ENCODE measurements at places on chromosomes 11 and 22.

- no peak for DNase-seq
Measured at GRCh38 chr22:37631448-37632173, 7.9 kb upstream of the SH3BP1 start.

DNA sequence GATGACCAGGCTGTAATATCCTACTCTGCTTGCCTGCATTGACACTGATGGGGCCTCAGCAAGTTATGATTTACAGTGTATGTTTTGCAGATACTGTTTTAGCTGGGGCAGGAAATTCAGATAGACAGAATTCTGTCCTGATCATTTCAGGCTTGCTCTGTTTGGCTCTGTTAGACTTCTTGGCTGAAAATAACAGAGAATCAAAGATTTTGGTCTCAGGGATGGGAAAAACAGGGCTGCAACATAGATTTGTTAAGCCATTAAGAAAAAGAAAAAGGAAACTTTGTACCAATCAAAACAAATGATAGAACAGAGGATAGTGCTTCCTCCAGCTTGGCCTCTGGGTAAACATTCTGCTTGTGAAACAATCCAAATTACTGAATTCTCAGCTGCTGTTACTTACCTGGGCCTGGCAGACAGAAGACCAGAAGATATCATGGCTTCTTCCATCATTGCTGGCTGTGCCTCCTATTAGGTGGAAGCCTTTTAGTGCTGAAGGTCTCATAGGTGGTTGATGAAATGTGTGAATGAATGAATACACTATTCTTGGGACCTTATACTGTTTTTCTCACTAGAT, 22.0 kb downstream of the ZNRF3 start:
- DNase-seq, result no peak

GRCh38 chr11:120532832-120533196, 21.3 kb downstream of the GRIK4 start:
- no peak for DNase-seq

DNA sequence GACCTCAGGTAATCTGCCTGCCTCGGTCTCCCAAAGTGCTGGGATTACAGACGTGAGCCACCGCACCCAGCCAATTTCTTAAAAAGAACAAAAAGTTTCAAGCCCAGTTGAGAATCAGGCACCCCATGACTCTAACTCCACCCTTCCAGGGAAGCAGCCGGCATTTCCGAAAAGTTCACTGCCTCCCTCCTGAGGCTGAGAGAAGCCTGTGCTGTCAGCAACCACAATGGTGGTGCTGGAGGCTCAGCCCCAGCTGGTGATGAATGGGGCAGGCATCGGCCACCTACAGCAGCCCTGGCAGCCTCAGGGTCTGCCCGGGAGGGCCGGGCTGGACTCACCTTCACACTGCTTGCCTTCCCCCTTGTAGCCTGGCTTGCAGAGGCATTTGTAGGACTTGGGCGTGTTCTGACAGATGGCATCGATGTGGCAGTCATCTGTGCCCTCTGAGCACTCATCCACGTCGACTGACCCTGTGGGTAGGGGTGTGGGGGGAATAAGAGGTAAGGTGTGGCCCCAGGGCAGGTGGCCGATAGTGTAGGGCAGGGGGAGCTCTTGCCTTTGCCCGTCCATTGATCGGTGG, 4.3 kb downstream of the SCUBE1 start:
- no peak for DNase-seq

- DNase-seq, result peak; percentile 48
Measured at GRCh38 chr11:104124979-104125378, 39.0 kb downstream of the PDGFD start.

DNA sequence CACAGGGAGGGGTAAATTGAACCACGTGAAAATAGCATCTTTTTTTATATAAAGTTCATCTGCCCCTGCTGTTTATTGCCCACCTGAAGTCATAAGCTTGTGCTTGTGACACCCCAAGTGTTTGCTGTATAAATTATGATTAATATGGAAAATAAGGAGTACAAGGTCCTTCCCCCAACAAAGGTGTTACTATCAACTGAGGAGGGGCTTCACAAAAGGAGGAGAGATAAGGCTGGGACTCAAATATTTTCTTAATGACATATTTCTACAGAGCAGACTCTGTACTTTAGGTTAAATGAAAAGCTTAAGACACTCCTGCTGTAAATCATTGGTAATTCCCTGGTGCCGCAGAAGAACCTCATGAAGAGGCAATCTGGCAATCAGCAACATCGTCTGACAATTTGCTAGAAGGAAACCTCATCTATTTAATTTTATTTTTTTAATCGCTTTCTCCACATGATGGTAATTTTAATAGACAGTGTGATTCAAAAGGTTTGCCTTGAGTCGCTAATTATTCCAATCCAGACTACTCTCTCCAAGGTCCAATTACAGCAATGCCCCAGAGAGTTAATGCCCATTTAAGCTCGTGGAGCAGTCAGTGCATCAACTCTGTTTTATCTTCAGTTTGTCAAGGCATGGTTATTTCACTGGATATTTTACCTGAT, 1432.4 kb downstream of the FAM181B start:
- DNase-seq, result peak; percentile 82

- DNase-seq, result no peak
Measured at GRCh38 chr11:68287419-68287818, 15.6 kb upstream of the C11orf24 start.

DNA sequence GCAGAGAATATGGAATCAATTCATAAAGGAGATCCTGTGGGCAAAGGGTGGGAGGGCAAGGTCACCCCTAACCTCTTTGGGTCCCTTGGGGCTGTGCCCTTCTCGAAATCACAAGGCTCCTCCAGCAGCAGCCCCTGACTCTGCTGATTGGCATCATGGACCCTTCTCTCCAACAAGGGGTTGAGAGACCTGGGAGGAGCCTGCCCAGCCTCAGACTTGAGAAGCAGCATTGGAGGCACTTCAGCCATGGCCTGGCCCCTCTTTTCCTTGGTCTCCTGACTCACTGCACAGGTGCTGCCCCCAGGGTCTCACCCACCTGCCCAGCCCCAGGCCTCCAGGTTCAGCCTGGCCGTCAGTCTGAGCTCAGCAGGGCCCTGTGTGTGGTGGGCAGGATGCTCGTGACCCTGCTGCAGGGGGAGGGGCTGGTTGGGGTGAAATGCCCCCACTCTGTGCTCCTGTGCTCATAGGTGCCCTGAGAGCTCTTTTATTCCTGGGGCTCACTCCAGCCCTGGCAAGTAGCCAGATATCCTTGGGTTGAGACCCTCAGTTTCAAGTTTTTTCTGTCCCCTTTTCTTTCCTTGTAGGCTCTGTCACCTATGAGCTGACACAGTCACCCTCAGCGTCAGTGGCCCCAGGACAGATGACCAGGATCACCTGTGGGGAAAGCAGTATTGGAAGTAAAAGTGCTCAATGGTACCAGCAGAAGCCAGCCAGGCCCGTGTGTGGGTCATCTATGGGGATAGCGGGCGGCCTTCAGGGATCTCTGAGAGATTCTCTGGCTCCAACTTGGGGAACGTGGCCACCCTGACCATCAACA, 110.8 kb downstream of the GGTLC2 start:
- no peak for DNase-seq

GRCh38 chr11:111577821-111578220, 24.4 kb upstream of the SIK2 start:
- DNase-seq, result no peak

DNA sequence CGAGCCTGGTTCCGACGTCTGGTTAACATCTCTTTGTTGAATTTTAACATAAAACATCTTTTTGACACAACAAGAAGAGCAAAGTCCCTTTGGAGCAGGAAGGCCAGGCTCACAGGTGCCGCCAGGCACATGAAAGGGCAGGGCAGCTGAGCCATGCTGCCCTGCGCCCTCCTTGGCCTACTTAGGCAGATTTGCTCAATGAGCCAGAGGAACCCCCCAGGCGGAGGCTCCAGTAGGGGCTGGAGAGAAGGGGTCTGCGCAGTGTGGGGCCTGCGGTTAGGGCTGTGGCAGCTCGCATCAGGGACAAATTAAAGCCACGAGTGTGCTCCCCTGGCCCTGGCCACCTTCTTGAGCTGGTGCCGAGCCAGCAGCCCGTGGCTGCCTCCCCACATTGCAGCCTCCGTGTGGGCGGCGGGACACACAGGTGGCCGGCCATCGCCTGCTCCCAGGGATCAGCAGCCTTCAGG, 9.9 kb upstream of the SLC22A12 start:
- no peak for DNase-seq

DNA sequence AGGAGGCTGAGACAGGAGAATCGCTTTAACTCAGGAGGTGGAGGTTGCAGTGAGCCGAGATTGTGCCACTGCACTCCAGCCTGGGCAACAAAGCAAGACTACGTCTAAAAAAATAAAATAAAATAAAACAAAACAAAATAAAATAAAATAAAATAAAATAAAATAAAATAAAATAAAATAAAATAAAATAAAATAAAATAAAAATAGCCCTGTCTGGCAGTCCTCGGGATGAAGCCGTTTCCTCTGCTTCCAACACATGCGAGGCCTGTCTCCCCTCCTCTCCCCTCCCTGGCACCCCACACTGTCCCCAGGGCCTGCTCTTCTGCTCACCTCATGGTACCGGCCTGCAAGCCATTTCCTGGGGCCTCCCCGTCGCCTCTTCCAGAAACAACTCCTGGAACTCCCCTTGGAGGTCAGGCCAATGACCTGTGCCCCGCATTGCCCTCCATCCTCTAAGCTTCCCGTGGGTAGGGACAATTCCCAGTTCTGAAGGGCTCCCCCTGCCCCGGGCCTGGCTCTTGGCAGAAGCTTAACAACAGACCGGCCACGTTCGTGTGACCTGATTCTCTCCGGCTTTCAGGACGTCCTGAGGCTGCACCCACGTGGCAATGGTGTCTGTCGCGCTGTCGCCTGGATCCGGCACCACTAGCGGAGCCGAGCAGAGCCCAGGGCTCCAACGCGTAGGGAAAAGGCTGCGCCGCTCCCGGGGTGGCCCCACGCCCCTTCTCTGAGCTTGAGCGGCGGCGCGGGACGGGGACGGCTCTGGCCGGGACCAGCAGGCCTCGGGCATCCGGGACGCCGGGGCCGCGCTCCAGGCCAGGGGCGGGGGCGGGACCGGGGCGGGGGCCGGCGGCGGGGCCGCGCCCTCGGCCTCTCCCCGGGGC, 456 bp upstream of the PARVB start:
- peak; percentile 61 for DNase-seq

GRCh38 chr11:65435981-65436411, 13.4 kb downstream of the NEAT1 start:
- peak; percentile 76 for DNase-seq

- no peak for DNase-seq
Measured at GRCh38 chr11:76226626-76227025, 20.3 kb upstream of the WNT11 start.

DNA sequence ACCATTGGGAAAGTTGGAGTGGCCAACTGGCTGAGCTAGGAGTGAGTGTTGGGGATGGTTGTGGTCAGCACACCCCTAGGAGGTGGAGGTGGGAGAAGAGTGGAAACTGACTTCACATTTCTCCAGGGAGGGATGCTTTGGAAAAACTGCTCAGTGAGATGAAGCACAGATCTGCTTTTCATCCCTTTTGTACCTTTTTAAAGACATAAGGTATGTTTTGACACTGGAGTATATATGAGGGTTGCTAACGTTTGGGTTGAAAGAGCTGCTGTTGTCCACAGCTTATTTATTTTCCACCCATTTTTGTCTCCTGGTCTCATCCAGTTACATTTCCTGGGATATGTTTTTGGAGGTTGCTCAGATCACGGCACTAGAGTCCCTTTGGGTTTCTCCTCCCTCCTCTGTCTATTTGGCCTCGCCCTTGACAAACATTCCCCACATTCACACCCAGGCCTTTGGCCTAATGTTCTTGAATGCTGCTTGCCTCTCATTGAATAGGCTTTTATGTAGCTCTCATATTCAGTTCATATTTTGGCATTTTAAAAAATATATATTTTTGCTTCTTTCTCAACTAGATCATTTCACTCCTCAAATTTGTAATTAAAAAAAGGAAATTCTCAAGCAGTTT, 8.3 kb downstream of the SREBF2 start:
- peak; percentile 45 for DNase-seq

- peak; percentile 66 for DNase-seq
Measured at GRCh38 chr11:37718431-37718999, 1120.5 kb upstream of the RAG2 start.
